H1 (cell line): ENCODE measurements at places on chromosomes 2 and 18.

DNA sequence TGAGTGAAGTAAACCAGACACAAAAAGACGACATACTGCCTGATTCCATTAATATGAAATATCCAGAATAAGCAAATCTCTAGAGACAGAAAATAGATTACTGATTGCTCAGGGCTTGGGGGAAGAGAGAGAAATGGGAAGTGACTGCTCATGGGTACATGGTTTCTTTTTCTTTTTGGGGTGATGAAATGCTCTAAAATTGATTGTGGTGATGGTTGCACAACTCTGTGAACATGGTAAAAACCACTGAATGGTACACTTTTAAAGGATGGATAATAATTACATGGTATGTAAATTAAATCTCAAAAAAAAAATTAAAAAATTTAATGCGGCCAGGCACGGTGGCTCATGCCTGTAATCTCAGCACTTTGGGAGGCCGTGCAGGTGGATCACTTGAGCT, 39.3 kb downstream of the RPL31 start:
- no peak for DNase-seq

- DNase-seq, result peak; percentile 93
These were observed 44.6 kb downstream of the GORASP2 start for GRCh38 chr2:170973492-170974303.

- DNase-seq, result no peak
These were observed 52.3 kb downstream of the MYCN start for GRCh38 chr2:15992457-15993231.

- peak; percentile 82 for DNase-seq
These were observed 588 bp downstream of the OTX1 start for GRCh38 chr2:63051042-63051794.

- no peak for DNase-seq
These were observed 58.2 kb downstream of the KLF7 start for GRCh38 chr2:207107551-207107950.

GRCh38 chr2:85992611-85993010, 103.8 kb upstream of the ST3GAL5 start:
- no peak for DNase-seq

GRCh38 chr2:66432801-66433694, 1.9 kb upstream of the MEIS1 start:
- peak; percentile 88 for DNase-seq

GRCh38 chr2:168396131-168396530, 59.9 kb upstream of the CERS6 start:
- no peak for DNase-seq

DNA sequence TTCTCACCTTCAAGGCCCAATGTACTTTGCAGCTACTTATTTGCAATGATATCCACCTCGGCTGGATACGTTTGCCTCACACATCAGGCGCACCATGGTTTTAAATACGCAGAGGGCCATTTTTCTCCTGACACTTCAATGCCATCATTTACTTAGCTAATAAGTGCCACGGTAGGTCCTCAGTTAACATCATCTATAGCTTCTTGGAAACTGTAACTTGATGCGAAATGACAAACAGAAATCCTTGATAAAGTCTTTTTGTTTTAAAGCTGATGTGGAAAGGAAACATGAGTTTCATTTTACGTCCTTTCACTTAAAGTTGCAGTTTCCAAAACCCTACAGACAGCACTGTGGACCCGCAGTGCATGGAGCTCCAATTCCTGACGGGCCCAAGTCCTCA, 37.1 kb downstream of the ZNF516 start:
- no peak for DNase-seq

DNA sequence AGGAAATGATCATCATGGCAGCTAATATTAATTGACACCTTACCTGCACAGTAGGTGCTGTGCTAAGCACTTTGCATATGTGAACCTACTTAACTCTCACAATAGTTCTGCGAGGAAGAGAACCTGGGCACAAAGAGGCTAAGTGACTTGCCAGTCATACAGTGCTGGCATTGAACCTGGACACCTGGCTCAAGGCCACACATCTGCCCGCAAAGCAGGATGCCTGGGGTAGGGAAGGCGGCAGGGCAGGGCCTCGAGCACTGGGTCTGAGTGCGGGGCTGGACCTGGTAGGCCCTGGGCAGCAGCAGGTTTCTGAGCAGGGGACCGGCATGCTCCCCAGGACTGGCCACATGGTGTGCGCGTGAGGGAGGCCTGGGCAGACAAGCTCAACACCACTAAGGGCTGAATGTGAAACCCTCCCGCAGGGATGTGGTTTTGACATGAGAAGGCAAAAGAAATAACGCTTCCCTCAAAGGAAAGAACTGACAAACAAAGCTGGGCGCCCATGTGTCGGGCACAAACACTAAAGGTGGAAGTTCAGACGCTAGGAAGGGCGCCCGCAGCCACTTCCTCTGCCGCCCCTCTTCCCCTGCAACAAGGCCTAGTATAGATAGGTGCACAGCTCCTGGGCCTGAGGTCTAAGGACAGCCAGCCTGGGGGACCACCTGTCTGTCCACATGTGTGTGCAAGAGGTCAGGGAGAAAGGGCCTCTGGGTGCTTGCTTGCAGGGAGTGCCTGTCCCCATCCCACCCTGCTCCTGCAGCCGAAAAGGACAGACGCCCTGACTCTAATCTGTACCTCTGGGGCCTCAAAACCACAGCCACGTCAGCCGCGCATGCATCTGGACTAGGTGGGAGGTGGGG, 92.5 kb downstream of the ZFP36L2 start:
- DNase-seq, result no peak

- no peak for DNase-seq
These were observed 49.2 kb downstream of the DIPK1C start for GRCh38 chr18:74407888-74408287.

DNA sequence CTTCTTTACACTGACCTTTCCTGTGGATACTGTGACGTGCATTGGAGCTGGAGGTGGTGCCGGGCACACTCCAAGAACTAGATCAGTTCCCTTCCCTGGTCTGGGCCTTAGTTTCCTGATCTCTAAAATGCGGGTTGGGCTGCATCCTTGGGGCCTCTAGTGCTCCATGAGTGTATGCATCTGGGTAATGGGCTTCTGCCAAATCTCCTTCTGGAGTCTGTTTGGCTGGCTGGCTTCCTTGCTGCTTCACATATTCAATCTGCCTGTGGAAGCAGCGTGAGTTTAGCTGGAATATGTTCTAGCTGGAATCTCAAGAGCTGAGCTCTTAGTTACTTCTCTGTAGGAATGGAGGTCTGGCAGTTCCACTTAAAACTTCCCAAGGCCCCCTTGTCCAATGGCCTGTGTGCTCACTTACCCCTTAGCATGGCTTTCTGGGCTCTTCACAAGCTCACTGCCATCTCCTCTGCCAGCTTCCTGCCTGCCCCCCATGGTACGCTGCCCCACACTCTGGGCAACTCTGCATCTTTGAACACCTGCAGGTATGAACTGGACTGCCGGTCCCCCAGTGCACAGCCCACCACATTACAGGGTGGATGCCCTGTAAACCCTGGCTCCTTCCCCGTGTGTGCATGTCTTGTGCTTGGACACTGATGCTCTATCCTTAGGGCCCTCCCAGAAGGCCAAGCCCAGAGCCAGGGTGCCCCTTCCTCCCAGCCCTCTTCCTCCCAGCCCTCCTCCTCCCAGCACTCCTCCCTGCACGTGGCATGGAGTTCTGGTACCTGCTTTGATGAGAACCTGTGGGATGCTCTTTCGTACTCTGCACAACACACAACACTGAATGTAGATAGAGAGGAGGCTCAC, 103.6 kb upstream of the SMAD2 start:
- DNase-seq, result no peak

- no peak for DNase-seq
These were observed 70.8 kb upstream of the CDC42EP3 start for GRCh38 chr2:37742286-37742685.
